ENCODE measurements at places on chromosomes 11 and 22. TPM values are rescaled to one million over a fixed set of nuclear protein-coding genes. Genes with fewer than 3 reads are reported as not detected.

GRCh38 chr11:47296045-47296444 lies 26.1 kb downstream of the MADD start:
- no peak for DNase-seq

Gene HEPHL1
- total RNA-seq: not detected

GRCh38 chr11:21963013-21963412 lies 229.9 kb upstream of the ANO5 start:
- DNase-seq: no peak

- DNase-seq: no peak
These were observed 3.8 kb downstream of the NCF4 start for GRCh38 chr22:36864454-36865215.

Gene TRPM5
- not detected for total RNA-seq

DNA sequence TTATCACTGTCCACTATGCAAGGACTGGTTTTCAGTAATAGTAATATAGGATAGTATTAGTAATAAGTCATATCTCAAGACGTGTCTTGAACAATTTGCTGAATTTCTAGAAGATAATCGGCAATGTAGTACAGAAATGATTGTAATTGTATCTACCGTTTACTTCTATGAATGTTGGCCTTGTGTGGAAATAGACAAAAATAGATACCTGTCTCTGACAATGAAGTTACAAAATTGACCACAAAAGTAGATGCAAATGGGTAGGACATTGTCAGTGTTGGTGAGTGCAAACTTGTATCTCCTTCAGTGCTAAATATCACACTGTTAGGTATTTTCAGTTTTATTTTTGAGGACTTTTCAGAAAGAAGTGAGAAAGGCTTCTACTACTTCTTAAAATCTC lies 43.1 kb downstream of the SVIP start:
- DNase-seq: no peak

Gene EXPH5
- 6.5 TPM for total RNA-seq

GRCh38 chr11:78770931-78771330 lies 196.3 kb upstream of the NARS2 start:
- no peak for DNase-seq

- no peak for DNase-seq
These were observed 66.9 kb downstream of the MPPED1 start for GRCh38 chr22:43478621-43479300.

- DNase-seq: peak; percentile 54
These were observed 4.9 kb downstream of the ADORA2A start for GRCh38 chr22:24432059-24432853.

DNA sequence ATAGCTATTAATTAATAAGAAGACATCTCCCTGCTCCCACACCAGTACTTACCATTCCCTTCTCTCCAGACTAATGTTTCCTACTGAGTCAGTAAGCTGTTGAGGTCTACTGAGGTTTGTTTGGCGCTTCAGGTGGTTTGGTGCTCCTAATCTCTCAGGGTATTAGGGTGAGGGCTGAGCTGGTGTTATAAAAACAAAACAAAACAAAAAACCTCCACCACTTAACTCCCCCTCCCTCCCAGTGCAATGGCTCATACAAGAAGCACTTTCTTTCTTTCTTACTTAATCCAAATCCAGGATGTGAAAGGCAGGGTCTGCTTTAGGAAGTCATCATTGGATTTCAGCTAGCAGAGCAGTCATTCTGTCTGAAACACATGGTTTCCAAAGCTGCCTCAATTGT lies 15.3 kb downstream of the CSTPP1 start:
- no peak for DNase-seq

DNA sequence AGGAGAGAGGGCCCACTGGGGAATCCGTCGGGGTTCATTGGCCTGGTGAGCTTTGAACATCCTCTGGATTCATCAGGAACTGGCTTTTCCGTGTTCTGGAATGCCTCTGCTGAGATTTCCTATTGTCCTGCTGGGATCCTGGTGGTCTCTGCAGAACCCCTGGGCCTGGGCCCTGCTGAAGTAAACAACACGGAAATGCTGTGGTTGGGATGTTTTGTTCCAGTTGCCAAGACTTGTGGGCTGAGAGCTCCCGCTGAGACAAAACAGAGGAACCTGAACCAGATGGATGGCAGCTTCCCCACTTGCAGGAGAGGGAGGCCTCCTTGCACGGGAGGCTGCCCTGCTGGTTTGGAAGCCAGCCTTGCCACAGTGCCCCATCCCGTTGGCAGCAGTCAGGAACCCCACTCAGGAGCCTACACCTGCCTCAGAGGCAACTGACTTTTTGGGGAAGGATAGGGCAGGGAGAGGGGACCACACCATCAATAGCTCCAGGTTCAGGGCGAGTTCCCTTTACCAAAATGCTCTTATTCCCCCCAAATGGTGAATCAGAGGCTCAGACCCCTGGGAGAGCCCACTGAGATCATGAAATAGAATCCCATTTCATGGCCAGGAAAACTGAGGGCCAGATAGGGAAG lies 60.7 kb downstream of the LRRC32 start:
- peak; percentile 45 for DNase-seq

- no peak for DNase-seq
These were observed 32.8 kb upstream of the CCDC90B start for GRCh38 chr11:83318931-83319330.

DNA sequence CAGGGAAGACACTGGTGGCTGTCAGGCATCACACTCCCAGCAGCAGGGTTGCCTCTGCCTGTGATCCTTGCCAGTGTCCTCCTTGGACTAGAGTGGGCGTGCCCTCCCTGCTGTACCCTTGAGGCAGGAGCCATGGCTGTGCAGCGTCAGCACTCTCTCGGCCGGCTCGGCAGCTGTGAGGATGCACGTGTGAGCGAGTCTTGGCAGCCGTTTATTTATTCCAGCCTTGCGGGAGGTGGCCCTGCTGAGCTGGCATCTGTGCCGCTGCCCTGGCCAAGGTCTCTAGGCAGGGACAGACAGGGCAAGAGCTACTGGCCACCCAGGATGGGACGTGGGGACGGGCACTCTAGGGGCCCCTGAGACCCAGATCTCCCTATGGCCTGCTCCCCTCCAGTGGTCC lies 33.9 kb downstream of the TSPAN4 start:
- DNase-seq: peak; percentile 91

Gene SERHL2
- not detected for total RNA-seq

Gene B3GAT1
- not detected for total RNA-seq

DNA sequence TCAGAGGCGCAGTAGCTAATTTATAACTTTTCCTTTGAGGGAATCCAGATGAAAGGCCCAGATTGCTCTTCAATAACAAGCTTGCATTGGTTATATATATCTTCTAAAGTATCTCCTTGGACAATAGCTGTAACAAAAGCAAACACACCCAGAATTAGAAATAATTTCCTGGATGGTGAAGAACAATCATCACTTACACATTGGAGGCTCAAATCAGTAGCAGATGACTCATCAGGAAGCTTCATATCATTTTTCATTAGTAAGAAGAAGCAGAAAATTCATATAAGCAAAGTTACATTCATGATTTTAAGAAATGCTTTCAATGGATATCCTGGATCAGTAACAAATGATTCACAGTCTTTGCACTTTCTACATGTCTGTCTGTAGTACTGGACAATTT lies 173.6 kb upstream of the CCDC90B start:
- DNase-seq: no peak

DNA sequence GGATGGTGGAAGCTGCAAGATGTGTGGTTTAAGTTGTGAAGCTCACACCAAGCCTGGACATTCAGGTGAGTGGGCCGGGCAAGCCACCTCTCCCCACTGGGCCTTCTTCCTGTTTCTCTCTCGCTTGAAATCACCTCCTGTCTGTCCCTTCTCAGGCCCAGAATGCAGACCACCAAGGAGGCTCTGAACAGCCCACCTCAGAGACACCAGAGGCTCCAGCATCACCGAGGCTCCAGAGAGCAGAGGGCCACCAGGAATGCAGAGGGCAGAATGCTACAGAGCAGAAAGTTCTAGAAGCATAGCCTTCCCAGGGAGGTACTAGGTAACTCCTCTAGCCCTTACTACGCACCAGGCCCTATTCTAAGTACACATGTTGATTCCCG lies 14.8 kb upstream of the IL2RB start:
- DNase-seq: no peak

- DNase-seq: no peak
These were observed 31.7 kb downstream of the DCDC1 start for GRCh38 chr11:31337806-31338205.

DNA sequence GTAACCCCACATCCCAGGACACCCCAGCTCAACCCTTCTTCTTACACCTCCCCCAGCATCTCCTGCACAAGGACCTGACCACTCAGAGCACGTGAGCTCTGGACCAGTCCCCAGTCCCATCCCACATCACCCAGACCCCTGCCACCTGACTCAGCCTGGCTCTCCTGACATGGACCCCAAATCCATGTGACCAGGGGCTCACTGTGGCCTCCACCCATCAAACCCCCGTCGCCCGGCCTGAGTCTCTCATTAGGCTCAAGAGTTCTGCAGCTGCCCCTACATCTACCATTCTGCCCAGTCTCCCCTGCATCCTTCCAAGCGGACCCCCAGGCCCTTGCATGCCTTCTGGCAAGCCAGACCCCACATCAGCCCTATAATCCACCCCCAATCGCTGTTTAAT lies 1.9 kb upstream of the LIF start:
- no peak for DNase-seq

Gene E2F8
- 11.5 TPM for total RNA-seq

DNA sequence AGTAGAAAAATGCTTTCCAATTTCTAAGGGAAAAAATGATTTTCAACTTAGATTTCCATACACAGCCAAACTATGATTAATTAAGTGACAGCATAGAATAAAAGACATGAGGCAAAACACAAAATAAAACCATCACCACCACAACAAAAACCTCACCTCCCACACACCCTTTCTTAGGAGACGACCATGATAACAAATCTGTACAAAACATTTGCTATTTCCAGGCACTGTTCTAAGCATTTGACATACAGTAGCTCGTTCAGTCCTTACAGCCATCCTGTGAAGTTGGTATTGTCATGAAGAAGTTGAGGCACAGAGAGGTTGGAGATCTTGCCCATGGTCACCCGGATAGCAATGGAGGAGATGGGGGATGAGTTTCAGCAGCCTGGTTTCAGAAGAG lies 8.7 kb downstream of the SPI1 start:
- no peak for DNase-seq

GRCh38 chr11:65485920-65486219 lies 13.0 kb upstream of the MALAT1 start:
- peak; percentile 70 for DNase-seq

DNA sequence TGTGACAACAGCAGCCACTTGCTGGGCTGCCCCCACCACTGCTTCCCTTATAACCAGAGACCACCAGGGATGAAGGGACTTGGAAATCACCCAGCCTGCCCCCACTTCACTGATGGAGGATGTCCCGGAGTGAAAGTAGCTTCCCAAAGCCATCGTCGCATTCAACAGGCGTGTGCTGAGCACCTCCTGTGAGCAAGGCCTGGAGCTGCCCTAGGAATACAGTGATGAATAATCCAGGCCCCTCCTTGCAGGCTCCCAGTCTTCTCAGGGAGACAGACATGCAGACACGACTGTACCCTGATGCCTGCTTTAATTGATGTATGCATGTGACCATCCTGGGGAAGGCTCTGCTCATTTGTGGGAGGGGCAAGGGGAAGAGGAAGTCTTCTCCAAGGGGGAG lies 22.6 kb downstream of the PTPN5 start:
- no peak for DNase-seq

DNA sequence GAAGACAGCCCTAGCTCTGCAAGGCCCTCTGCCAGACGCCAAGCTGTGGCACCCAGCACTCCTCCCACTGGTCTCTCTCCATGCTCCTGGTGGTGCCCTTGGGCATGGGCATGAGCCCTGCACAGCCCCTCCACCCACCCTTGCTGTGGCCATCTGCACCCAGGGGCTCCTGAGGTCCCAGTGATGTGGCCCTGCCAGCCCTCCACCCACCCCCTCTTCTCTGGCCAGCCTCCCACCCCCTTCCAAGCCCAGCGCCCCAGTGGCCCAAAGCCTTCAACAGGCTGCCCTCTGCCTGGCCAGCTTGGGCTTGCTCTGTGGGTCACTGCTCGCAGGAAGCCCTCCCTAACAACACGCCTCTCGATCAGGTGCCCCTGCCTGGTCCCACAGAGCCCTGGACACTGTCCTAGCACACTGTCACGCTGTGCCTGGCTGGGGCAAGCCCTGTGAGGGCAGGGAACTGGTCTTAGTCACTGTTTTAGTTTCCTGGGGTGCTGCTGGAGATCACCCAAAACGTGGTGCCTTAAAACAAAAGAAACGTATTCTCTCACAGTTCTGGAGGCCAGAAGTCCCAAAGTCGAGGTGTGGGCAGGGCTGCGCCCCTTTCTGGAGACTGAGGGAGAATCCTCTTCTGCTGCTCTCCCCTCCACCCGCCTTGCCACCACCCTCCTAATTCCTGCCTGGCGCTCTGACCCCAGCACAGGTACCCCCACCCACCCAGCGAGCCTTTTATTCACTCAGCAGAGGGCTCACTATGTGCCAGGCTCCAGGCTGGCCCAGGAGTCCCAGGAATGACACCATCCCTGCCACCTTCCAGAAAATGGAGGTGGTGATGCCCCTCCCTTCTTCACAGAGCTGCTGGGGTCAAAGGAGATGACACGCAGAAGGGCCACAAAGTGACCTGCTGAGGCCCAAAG lies 14.7 kb downstream of the SULT4A1 start:
- no peak for DNase-seq

GRCh38 chr11:130070109-130070845 lies 583 bp downstream of the APLP2 start:
- peak; percentile 37 for DNase-seq

DNA sequence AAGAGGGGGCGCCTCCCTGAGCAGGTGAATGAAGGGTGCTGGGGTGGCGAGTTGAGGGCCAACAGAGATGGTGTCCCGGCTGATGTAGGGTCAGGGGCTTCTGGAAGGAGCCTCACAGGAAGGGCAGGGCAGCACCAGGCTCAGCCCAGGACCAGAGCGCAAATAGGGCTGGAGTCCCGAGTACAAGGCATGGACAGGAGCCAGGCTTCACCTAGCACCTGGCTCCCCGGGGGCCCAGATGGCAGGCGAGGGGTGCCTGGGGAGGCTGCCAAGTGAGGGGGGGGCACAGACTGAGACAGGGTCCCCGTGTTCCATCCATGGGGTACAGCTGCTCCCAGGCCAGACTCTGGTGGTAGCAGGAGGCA lies 105.8 kb downstream of the KCNQ1 start:
- no peak for DNase-seq

- no peak for DNase-seq
These were observed 96.5 kb downstream of the DSCAML1 start for GRCh38 chr11:117700551-117700950.

GRCh38 chr22:28332410-28332809 lies 347.2 kb downstream of the TTC28 start:
- DNase-seq: no peak

DNA sequence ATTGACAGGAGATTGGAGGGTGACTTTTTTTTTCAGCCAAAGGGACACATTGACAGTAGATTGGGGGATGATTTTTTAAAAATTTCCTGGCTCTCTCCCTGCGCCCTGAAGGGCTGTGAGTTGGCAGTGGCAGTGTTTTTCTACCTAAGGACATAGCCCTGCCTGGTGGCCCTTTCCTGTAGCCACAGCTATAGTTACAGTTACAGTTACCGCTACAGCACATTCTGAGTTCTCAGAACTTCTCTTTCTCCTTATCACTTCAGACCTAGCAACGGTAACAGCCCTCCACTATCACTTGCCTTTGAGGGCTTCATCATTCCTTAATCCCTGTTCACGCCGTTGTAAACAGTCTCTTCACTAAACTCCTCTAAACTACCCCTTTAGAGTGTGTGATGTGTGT lies 684 bp downstream of the MRGPRX2 start:
- no peak for DNase-seq

Measured in G401 (cell line).